ENCODE measurements at places on chromosomes 12 and 14.

GRCh38 chr14:67241411-67242167 lies at the start of gene PALS1:
TSS of gene PALS1 (plus strand) at chr14:67241435. CDS start at chr14:67279171, 37,736 bp downstream.
- peak; percentile 87 for DNase-seq

DNA sequence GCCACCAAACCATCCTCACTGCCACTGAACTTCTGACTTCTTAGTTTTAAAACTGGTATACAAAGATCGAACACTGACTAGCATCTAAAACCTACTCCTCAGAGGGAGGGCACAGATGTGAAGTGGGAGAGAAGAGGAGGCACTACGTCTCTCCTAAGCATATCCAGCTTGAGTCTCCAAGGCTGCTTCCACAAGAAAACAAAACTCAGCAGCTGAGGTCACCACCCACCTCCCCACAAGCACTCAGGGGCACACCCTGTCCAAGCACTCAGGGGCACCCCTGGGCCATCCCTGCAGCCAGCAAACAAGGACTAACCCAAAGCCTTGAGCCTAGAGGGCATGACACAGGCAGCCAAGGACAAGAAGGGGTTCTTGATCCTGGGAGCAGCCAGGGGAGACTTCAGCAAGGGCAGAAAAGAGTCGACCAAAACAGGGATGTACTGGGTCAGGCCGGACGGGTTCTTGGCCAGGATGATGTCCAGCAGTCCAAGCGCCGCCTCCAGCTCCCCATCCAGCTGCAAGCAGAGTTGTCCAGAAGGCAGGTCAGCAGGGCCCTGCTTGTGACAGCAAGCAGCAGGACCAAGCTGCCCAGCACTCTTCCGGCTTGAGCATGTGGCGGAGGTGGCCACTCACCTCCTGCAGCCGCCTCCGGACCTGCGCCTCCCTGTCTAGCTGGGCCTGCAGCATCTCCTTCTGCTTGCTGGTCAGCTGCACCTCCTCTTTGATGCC lies 34.8 kb downstream of the GCN1 start:
- DNase-seq = no peak

DNA sequence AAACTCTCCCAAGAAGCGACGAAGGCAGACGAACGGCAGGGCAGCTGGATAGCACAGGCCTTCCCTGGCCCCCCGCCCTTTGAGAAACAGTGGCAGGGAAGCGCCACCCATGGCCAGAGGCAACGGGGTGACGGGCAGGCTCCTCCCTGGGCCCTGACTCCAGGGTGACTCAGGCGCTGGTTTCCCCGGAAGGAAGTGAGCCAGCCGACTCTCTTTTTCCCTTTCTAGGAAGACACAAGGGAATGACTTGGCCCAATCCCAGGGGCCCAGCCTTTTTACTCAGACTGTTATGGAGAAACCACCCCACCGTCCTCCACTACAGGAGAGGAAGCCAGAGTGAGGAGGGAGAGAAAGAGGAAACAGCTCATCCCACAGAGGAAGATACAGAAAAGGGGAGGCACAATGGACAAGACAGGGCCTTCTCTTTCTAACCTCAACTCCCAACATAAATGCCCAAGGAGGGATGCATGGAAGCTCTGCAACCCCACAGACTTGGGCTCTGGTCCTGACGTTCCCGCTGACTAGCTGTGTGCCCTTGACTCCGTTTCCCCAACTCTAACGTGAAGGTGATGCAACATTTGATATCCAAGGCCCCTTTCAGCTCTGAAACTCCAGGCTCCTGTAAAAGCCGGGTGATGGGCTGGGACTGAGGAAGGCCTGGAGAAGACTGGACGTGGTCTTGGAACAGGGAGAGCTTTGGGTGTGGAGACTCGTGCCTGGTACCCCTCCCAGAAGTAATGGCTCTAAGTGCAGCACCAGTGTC lies 27.9 kb downstream of the ACTN1 start:
- DNase-seq = peak; percentile 99

- peak; percentile 53 for DNase-seq
Observed at GRCh38 chr12:53290661-53291060, 4.7 kb upstream of the PFDN5 start.

DNA sequence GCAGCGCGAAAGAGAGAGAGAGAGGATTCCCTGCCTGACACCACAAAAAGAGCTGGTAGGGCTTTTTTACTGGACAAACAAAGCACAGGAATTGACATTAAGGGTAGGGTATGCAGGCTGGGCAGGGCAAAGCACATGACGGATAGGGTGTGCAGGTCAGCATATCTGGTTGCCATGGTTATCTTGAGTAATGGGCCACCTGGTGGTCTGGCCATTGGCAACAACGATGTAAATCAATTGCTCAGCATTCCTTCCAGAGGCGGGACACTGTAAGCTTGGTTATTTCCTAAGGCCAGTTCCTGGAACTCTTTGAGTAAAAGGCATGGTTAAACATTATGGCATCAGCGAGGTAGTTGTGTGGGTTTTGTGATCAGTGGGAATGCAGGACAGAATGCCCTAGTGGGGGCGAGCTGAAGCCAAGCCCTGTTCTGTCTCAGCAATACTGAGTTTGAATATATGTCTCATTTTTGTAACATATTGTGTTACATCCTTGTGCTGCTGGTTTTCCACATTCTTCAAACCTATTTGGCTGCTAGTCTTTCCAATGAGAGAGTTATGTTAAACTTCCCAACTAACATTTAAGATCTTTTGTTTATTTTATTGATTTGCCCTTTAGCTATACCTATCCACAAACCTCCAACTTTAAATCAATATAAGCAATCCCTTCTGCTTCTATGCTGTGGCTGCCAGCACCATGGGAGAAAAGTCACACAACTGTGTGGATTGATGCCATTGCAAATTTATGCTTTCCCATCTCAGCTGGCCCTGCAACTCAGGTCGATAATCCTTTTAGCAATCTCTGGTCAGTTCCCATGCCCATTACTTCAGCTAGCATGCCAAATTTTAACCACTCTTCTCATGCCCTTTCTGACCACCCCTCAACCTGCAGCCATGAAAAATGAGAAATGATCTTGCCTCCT lies 396.7 kb upstream of the PDE3A start:
- peak; percentile 64 for DNase-seq

DNA sequence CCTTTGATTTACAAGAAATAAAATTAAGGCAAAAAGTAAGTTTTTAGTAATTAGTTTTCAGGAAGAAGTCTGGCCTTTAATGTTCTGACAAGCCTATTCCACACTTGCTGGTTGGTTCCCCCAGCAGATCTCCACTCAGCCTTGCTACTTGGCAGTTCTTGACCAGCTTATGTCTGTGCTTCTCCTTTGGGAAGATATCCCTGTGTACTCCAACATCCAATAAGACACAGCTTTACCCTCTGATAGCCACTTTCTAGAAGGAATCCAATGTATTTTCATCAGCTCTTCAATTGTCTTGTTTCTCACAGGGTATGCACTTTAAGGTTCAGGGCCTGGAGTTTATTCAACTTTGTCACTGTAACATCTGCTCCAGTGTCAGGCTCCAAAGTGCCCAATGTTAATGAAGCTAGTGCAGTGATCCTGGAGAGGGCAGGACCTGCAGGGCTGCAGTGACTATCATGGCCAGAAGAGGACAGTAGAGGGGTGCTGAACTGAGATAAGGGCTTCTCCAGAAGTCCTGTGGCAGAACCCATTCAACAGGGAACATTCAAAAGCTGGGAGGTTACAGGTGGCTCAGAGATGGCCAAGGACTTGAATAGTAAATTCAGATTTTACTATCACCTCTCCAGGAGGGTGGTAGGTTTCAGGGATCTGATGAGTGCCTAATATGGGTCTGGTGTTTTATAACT lies 22.9 kb downstream of the JKAMP start:
- peak; percentile 49 for DNase-seq

DNA sequence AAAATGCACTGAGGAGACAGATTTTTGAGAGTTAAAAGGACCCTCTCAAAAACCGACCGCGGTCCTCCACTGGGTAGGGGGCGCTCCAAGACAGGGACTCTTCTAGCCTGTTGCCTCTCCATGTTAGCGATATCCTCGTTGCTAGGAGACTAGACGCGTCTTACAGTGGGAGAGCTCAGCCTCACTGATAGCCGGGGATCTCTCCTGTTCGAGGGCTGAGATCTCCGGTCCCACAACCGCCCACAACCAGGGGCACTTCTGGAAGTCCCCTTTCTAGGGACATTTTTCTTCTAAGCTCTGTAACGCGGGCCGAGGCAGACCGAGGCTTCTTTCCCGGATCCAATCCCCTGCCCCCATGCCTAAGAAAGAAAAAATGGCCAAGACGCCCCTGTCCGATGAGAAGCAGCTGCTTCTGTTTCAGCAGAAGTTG lies 21.3 kb downstream of the FKBP11 start:
- peak; percentile 86 for DNase-seq

- peak; percentile 42 for DNase-seq
Observed at GRCh38 chr12:122003651-122004611, 17.8 kb upstream of the BCL7A start.

DNA sequence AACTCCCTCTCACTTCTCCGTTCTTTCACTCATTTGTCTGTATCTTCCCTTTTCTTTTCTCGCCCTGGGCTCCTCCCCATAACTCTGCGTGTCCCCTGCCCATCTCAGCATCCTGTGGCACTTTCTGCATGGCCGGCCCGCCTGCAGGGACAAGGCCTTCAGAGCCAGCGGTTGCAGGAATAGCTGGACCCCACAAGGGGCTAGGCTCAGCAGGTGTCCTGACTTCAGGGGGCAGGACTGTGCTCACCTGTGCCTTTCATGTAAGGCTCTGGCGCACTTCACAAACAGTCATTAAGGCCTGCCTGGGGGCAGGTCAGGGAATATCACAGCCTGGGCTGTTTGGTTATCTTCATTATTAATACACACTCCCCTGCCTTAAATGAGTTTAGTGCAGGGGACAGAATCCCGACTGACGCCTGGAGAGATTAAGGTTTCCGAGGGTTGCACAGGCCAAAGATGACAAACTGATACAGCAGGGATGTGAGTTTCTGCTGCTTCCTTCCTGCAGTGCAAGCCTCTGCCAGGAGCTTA lies 768.8 kb upstream of the TBX3 start:
- no peak for DNase-seq

GRCh38 chr12:54984658-54985376 lies at the start of gene TESPA1:
TSS of gene TESPA1 (minus strand) at chr12:54984762. CDS start at chr12:54974562, 10,200 bp downstream.
- DNase-seq = peak; percentile 5

DNA sequence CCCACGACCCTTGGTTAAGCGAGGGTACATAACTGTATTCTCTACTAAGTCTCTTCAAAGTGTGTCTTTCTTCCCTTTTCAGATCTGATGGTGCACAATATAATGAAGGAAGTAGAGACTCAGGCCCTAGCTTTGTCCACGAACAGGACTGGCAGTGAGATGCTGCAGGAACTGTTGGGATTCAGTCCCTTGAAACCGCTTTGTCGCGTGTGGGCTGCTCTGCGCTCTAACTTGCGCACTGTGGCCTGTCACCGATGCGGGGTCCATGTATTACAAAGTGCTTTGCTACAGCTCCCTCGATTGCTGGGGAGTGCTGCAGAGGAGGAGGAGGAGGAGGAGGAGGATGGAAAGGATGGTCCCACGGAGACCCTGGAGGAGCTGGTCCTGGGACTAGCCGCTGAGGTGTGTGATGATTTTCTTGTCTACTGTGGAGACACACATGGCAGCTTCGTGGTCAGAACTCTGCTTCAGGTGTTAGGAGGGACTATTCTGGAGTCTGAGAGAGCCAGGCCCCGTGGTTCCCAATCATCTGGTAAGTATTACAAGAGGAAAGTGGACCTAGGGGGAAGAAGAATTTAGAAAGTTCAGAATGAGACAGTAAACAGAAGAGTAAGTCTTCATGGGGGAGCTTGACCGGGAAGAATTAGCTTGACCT lies 803 bp downstream of the NOP9 start:
- DNase-seq = no peak

DNA sequence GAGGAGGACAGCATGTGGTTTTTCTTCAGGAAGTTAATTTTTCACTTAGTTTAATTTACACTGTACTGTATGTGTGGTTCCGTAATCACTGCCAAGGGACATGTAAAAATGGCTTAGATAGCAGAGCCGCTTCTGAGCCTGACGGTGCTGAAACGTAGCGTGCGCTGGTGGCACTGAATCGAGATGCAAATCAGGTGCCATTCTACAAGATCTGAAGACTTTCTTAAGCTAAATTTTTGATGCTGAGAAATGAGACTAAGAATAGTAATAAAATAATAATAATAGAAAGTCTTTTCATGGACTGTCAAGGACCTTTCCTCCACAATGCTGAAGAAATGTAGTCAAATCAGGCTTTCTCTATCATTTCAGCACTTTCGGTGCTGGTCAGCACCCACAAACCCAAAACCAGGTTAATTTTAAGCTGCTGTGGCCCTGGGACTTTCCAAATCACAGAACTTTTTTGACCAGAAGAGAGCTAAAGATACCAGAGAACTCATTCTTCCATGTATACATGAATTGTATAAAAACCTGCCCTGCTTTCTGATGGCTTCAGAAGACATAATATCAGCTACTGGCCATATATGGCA lies 183.3 kb upstream of the LMO3 start:
- no peak for DNase-seq

DNA sequence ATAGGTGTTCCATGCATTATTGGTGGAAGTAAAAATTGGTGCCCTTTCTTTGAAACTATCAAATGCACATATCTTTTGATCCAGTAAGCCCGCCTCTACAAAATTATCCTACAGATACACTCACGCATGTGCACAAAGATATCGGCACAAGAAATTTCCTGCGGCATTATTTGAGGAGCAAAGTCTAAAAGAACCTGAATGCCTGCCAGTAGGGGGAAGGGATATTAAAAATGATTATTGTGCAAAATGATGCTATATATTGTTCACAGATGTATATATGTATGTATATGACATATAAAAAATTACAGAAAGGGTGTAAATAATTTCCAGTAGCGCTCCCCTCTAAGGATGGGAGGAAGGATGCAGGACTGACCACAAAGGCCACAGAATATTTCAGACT lies 24.7 kb upstream of the ADIPOR2 start:
- no peak for DNase-seq

DNA sequence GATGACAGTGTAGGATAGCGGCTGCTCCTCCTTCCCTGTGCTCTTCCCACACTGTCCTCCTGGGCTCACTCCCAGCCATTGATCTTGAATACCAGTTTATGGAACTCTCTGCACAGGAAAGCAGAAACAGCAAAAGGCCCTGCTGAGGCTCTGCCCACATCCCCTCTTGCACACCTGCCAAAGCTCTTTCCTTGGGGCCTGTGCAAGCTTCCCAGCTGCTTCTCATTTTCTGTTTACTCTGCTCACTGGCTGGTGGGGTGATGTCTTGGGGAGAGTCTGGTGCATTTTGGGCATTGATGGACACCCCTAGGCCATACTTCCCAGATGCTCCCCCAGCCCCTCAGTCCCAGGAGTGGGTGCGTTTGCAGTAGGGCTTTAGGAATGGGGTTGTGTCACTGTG lies 361.8 kb downstream of the TMEM121 start:
- DNase-seq = no peak

- no peak for DNase-seq
Observed at GRCh38 chr14:100530270-100531072, 56.7 kb downstream of the BEGAIN start.

DNA sequence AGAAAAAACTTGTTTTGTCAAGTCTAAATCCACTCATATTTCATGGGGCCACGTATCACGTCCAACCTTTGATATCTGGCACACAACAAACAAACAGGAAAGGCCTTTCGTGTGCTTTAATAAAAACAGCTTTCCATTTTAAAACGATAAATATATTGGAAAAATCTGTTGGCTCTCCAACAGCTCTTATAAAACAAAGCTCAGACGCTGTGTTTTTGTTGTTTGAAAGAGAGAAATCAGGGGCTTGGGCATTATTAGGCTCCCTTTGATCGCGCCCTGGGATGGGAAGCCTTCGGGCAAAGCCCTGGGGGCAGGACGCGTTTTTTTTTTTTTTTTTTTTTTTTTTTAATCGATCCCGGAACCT lies 429 bp upstream of the PLEKHA5 start:
- peak; percentile 43 for DNase-seq

All from fibroblast of mammary gland (primary cell).